ENCODE measurements at places on chromosomes 11 and 22.

DNA sequence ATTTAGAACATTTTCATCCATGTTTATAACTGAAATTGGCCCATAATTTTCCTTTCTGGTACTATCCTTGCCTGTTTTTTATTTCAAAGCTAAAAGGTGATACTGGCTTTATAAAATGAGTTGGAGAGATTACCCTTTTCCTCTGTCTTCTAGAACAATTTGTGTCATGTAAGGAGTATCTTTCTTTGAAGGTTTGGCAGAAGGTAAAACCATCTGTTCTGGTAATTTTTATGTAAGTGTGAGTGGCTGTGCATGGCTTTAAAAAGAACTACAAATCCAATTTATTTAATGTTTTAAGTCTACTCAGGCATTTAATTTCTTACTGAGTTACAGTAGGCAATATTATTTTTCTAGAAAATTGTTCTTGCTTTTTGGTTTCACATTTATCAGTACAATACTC, 7.7 kb upstream of the MRGPRD start:
- no peak for DNase-seq

DNA sequence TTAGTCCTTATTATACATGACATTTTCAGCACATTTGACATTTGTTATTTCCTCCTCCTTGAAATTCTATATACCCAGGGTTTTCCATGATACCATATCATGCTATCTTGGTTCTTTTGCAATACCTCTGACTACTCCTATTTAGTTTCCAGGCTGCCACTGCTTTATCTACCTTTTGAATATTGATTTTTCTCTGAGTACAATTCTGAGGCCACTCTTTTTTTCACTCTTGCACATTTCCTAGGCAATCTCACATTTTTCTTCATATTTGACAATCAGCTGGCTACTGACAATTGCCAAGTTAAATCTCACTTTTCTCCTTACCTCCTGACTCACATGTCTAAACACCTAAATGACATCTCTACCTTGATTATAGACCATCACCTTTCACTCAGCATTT, 11.9 kb downstream of the SBF2 start:
- no peak for DNase-seq

- peak; percentile 88 for DNase-seq
These were observed 88.9 kb downstream of the KCNQ1 start for GRCh38 chr11:2533587-2534133.

DNA sequence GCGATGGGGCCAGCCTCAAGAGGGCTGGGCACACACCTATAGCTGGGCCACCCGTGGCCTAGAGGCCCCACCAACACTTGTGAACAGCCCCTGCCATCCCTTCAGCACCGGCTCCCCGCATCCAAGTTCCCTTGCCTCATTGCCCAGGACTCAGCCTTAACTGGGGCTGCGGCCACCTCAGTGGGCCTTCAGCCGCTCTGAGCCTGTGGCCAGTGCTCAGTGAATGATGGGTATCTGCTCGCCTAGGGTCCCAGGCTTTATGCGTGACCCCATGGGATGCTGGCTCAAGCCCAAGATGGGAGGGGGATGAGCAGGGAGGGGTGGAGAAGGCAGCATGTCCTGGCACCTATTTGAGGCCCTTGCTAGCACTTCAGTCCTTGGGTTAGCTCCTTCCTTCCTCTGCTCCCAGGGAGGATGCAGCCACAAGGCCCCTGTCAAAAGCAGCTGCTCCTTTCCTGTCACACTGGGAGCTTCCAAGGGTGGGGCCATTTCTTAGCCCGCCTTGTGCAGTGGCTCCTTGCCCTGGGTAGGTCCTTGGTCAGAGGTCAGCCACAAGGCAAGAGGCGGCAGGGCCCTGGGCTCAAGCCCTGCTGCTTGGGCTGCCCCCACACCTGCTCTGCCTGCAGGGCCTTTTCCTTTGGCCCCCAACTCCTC, 31.8 kb downstream of the GNAZ start:
- no peak for DNase-seq
